Stromal cell of bone marrow (primary cell): ENCODE measurements at places on chromosomes 1 and 21.
A peak's percentile ranks its signal among the peaks of the same experiment; 100 is the strongest.

- no peak for DNase-seq
These were observed 47.5 kb upstream of the PLA2G2C start for GRCh38 chr1:20233866-20234265.

GRCh38 chr1:156402331-156403020 is 33.5 kb downstream of the RHBG start:
- DNase-seq, result no peak

GRCh38 chr1:208153386-208153785 is 90.8 kb downstream of the PLXNA2 start:
- no peak for DNase-seq

- no peak for DNase-seq
These were observed 25.1 kb downstream of the ZBTB17 start for GRCh38 chr1:15950763-15951295.

DNA sequence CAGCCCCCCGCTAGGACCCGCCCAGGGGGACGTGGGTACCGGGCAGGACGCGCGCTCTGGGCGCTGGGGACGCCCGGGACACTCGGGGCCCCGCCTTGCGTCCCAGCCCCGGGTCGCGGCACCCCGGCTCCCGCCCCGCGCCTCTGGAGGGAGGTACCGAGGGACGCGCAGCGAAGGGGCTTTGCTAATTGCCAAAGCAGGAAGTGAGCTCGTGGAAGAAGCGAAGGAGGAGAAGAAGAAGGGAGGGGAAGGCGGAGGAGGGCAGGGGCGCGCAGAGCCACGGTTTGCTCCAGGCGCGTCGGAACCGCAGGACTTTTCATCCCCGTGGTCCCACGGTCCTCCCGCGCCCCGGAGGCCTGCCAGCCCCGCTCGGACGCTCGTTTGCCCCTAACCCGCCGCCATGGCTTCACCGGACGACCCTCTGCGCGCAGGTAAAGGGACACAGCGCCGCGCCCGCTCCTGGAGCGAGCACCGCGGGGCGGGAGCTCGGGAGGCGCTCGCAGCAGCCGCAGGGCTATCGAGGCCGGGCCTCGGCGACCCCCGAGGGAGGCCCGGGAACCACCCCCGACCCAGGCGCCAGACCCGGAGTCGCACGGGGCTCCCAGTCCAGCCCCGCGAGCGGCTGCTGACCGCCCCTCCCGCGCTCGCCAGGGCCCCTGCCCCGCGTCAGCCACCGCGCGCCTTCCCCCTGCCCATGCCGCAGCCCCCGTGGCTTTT is 1.3 kb downstream of the EDARADD start:
- DNase-seq, result no peak

- DNase-seq, result no peak
These were observed 281.8 kb downstream of the GPATCH2 start for GRCh38 chr1:217348960-217349664.

DNA sequence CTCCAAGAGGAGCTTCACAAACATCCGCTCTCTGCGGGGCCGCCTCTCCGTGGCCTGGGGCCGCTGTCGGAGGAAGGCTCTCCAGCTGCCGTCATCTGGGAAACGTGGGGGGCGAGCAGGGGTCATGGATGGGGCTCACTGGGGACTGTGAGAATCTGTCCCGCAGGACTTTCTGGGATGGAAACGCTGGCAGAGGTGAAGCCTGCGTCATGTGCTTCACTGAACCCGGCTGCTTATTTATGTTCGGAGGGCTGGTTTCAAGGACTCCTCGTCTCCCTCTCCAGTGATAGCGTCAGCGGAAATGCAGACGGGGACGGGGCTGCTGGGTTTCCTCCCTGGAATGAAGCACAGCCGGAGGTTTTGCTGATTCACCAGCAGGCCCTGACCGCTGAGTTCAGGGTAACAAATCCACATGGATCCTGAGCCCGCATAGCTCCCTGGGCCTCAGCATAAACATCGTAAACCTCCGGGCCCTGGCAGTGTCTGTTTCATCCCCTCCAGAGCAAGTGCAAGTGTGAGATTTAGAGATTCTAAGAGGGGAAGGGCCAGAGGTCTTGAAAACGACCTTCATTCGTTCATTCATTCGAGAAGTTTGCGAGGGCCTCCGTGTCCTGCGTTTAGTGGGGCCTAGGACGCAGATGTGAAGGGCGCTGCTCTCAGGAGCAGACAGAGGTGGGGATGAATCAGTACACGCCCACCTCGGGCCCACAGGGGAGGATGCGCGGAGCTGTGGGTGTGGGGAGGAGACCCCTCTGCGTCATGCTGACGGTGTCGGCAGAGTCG is 7.0 kb upstream of the POFUT2 start:
- DNase-seq, result peak; percentile 97

GRCh38 chr1:109425391-109426280 is 612 bp downstream of the PSMA5 start:
- DNase-seq, result no peak

DNA sequence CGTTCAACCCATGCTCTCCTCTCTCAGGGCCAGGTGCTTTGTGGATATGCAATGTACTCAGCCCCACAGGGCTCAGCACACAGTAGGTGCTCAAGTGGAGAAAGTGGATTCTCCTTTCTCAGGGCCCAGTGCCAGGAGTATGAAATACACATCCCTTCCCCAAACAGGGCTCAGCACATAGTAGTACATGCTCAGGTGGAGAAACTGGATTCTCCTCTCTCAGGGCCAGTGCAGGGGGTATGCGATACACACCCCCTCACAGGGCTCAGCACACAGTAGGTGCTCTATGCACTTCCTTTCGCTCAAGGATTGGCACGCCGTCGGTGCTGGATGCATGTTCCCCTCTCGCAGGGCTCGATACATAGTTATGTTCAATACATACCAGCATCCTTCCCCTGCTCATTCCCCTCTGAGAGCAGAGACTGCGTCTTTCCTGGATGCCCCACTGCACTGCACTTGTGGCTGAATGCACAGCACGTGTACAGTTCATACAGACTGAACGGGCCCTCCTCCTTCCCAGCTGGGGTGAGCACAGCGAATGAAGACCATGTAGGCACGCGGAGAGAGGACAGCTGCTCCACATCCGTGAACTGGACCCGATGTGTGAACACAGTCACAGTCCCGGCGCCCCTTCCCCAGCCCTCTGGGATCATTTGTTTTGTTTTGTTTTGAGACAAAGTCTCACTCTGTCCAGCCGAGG is 16.6 kb upstream of the DISP3 start:
- no peak for DNase-seq

DNA sequence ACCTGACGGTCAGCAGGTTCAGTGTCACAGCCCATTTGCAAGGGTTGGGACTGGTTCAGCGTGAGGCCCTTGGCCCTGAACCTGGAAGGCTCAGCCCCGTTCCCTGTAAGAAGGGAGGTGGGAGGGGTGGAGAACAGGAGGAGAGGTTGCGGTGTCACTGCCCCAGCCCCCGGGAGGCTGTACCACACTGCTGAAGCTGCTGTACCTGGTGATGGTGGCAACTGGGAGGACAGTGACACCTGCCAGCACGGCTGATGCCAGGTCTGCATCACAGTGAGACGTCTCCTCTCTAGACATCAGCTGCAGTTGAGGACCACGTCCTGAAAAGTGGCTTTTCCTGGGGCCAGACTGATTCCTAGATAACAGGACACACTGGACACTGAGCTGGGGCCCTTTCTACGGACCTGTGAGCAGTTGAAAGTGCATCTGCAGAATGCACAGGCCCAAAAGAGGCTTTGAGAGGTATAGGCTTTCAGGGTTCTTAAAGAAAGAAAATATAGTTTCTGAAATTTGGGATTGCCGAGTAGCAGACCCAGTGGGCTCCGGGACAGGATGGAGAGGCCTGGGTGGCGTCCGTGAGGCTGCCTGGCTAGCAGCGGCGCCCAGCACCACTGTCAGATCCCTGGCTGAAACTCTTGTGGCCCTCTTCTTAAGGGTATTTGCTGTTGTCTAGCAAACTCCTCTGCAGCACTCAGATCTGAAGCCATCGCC is 47.7 kb downstream of the COQ8A start:
- DNase-seq, result no peak

- DNase-seq, result no peak
These were observed 32.9 kb downstream of the TENT5C start for GRCh38 chr1:117638759-117639158.

DNA sequence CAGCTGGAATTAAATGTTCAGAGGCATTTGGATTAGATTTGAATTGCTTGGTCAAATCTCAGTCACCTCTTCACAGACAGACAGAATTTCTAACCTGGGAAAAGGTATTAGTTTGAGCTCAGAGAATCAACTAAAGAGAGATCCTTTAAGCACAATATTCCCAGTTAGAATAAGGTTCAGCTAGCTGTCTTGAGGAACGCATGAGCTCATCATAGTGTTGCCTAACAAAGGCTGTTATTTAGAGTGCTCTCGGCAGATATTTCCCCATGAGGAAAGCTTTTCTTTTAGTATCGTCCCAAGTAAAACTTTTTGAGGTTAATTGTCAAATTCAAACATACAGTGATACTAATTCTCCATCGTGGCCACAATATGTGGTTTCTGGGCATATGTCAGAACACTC is 269.9 kb downstream of the HLX start:
- peak; percentile 53 for DNase-seq
